Stimulated activated CD4-positive, alpha-beta T cell treated with anti-CD3 and anti-CD28 coated beads, Interleukin-1b, Interleukin-23, amount 100 ng/mL, for 24 hours (primary cell): ENCODE measurements at places on chromosomes 5 and 9.

DNA sequence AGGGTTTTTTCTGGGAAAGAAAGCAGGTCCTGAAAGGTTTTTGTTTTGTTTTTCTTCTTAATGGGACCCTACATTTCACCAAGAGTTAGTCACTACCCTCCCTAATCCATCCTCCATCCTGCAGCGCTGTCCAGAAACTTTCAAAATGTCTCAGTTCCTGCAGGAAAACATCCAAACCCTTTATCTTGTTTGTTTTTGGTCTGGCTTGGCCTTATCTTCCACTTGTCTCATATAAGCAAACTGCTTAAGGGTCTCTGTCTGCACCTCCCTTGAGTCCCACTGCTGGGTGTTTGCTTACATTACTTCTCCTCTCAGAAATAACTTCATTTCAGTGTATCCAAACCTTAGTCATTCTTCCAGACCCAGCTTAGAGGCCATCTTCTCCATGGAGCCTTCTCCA lies 11.0 kb upstream of the TRAF1 start:
- no peak for DNase-seq

DNA sequence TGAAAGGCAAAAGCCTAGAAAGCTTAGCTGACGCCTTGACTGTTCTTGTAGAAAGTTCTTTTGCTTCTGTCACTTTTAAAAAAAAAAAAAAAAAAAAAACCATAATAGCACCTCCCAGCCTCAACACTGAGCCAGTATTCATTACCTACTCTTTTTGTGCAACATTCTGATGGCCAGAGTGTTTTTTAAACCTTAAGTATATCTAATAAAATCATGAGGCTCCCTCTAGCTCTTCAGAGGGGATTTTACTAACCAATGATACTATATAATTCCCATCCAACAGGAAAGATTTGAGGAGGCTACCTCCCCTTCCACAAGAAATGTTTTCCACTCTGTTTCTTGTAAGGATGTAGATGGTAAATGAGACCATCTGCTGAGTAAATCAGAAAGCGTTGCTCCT lies 3.9 kb downstream of the BNC2 start:
- DNase-seq = no peak

DNA sequence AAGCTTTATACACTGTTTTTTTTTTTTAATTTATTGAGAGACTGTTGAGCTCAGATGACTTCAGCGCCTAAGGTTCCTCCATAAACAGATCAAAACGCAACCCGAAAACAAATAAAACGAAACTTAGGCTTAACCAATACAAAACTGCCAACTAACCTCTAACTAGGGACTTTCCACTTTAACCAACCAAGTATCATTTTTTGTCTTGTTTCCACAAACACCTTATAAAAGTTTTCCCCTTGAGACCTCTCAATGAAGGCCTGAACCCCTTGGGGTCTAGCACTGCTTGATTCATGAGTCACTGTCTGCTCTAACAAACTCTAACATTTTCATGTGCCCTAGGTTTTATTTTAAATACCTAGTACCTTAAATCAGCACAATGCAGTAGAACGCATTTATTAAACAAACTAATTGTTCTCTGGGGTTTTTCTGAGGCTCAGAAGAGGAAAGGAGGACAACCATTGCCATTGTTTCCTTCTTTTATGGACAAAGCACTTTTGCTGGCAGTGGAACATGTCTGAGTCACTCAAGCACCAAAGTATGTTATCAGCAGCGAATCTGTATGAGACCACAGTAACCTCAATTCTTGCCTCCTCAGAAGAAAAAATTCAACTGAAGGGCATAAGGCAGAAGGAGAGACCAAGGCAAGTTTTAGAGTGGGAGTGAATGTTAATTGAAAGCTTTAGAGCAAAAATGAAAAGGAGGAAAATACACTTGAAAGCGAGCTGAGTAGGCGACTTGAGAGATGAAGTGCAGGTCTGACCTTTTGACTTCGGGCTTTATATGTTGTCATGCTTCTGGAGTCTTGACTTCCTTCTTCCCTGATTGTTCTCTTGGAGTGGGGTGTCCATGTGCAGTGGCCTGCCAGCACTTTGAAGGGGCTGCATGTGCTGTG lies 97.7 kb upstream of the HCN1 start:
- DNase-seq = no peak

DNA sequence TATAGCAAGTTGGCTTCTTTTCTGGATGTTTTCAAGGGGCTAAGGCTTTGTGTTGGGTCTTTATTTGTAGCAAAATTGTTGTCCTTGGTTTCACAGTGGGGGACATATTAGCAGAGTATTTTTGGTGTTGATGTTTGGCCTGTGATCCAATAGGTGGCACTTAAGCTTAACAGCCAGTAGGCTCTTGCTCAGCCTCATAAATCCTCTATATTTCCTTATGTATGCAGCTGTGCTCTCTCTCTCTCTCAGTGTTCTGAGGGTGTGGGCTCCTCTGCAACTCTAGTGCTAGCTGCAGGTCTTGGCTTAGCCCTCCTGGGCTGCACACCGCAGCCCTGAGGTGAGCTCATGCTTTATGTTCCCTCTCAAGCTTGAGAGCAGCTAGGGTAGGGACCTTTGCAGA lies 195.0 kb upstream of the GHR start:
- no peak for DNase-seq

DNA sequence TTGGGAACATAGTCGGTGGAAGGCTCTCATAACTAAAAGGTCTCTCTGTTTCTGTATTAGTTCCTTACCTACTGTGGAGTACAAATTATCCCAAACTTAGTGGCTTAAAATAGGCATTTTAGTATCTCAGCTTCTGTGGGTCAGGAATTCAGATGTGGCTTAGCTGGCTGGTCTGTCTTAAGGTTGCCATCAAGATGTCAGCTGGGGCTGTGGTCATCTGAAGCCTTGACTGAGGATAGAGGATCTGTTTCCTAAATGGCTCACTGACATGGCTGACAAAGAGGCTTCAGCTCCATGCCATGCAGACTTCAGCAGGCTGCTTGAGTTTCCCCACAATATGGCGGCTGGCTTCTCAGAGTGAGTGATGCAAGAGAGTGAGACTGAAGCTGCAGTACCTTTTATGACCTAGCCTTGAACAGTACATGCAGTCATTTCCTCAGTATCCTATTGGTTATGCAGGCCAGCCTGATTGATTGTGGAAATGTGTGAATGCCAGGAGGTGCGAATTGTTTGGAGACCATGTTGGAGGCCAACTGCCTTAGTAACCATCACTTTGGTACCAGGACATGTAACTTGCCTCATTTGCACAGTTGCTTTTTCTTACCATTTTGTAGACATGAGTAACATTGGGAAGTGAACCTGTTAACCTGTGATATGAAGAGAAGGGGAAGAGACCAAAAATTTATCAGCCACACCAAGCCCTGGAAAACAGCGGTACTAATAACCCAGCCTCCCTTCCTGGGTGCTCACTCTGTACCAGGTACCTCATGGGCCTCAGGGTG lies 152.8 kb upstream of the IER5L start:
- no peak for DNase-seq

GRCh38 chr5:93572101-93572607 lies 8.9 kb downstream of the NR2F1-AS1 start:
- no peak for DNase-seq

- no peak for DNase-seq
Observed at GRCh38 chr5:61673007-61673735, 341.1 kb downstream of the ZSWIM6 start.

DNA sequence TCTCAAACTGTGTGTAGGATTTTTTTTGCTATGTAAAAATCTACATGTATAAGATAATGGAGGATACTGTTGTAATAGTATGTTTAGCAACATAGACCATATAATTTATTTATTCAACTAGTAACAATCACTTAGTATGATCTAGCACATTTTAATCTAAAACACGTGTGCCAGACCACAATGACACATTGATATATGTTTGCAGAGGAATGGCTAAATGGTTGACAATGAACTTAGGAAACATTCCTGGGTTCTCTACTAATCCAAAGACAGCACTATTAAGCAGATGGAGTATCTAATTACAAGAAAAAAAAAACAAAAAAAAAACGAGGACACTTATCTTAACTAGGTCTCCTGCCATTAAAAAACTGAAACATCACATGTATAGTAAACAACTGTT lies 261.7 kb upstream of the PAPPA start:
- no peak for DNase-seq

DNA sequence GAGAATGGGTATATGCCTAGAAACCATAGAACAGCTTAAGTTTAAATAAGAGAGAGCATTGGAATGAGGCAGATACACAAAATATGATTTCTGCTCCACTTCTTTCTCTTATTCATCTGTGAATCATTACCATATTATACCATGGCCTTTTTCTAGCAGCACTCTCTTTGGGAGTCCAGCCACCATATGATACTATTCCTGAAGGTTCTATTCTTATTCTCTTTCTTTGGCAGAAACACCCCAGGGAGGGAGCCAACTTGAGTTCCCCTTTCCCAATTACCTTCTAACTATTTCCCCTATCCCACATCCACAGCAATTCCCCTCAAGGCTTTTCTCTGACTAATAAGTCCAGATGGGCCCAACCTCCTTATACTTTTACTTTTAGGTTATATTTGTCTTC lies 55.9 kb downstream of the NDUFAF2 start:
- no peak for DNase-seq

- DNase-seq = no peak
Observed at GRCh38 chr9:126331964-126332748, 5.5 kb downstream of the MVB12B start.

DNA sequence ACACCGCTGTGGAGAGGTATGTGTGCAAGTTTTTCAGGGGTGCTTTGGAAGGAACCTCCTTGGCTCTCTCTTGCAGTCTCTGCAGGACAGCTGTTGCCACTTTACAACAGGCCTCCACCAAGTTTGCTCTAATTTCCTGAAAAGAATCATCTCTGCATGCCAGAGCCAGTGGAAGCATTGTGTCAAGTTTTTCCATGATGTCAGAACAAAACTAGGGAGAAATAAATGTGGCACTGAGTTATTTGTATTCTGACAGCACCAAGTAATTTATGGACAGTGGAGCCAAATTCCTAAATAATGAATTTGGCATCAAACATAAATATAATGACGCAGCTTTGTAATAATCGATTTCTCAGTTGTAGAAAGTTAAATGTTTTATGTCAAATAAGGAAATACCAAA lies 146.9 kb downstream of the KIAA0825 start:
- no peak for DNase-seq

DNA sequence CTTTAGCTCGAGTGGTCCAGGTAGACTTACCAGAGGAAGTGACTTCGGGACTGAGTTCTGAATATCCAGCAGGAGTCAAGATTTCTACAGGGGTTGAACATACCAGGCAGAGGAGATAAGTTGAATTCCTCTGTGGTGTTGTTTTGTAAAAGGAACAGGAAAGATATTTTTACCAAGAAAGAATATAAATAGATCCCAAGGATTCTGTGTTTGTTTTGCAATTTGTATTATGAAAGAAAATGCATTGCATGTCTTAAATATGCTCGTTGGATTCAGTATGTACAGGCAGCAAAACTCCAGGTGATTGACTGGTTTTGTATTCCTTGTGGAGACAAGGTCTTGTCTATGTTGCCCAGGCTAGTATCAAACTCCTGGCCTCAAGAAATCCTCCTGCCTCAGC lies 197.8 kb downstream of the FRMD3 start:
- DNase-seq = no peak

DNA sequence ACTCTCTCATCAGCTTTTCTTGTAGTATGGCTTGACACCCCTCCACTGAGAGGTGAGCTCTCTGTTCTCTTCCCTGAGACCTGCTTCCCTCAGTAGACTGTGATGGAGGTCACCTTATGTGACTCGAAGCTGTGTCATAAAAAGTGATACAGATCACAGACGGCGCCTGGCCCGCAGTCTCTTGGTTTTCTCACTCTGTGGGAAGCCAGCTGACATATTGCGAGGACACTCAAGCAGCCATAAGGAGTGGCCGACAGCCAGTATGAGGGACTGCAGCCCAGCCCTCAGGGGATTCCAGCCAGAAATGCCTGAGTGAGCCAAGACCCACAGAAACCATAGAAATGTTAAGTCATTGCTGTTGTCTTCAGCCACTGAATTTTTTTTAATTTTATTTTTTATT lies 38.0 kb downstream of the GADD45G start:
- no peak for DNase-seq

- no peak for DNase-seq
Observed at GRCh38 chr9:6631207-6631512, 14.4 kb downstream of the GLDC start.

DNA sequence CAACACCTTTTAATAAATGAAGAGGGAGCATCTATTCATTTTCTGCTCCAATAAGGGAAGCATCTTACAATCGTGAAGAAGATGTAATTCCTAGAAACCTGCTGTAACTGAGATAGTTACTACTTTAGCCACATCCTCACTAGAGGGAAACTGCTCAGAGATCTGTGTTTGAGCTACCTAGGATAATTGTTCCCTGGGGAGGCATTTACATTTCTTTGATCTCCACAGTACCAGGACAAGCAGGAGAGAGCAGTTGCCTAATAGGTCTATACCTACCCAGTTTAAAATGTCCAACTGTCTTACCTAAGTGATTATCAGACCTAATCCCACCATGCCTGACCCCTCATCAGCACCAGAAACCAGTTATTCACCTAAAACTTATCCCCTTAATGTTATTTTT lies 196.9 kb downstream of the TUSC1 start:
- no peak for DNase-seq

DNA sequence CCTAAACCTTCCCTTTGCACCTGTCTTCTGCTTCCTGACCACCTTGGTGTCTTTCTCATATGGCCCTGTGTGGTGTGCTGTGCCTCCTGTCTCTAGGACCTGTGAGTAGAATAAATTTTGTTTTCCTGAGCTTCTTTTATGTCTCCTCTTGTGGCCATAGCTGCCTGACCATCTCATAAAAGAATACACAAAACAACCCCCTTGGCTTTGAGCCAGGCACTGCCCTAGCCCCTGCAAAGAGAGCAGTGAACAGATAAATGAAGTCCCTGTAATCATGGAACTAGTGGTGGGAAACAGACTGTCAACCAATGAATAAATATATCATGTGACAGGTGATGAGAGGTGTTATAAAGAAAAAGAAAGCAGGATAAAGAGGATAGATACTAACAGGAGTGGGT lies 485.1 kb downstream of the CSNK1G3 start:
- no peak for DNase-seq

GRCh38 chr5:81212211-81212751 lies 20.8 kb upstream of the CKMT2 start:
- no peak for DNase-seq

- DNase-seq = no peak
Observed at GRCh38 chr9:34636791-34637355, 714 bp downstream of the SIGMAR1 start.

GRCh38 chr9:75941577-75942311 lies 51.3 kb downstream of the PCSK5 start:
- no peak for DNase-seq

DNA sequence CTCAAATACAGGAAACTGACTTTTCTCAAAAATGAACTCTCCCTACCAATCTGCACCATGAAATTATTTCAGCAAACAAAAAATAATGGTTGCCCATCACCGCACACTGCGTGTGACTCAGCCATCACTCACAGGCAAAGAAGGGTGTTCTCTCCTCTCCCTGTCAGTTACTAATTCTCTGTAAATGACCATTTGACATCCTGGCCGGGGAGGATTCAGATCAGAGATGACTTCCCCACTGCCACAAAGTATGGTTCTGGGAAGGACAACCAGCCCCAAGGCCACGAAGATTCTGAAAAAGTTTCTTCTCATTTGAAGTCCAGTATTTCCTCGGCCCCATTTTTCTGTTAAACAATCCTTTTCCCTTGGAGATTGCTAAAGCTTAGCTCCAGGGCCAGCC lies 199.4 kb downstream of the AUH start:
- DNase-seq = no peak

- DNase-seq = no peak
Observed at GRCh38 chr9:122367065-122367464, 3.8 kb upstream of the PTGS1 start.

- DNase-seq = no peak
Observed at GRCh38 chr9:16316456-16316855, 554.0 kb downstream of the BNC2 start.
